ENCODE measurements at places on chromosomes 4 and X. TPM values are rescaled to one million over a fixed set of nuclear protein-coding genes. Genes with fewer than 3 reads are reported as not detected.

Gene ZNF630
- 3.4 TPM for polyA plus RNA-seq

Gene GAB3
- 2.2 TPM for polyA plus RNA-seq

Gene SYTL5
- 2.8 TPM for polyA plus RNA-seq

Gene ATOH1
- polyA plus RNA-seq: not detected

Gene AFM
- 13.2 TPM for polyA plus RNA-seq

Gene DMP1
- 0.15 TPM for polyA plus RNA-seq

Gene MEPE
- polyA plus RNA-seq: not detected

Gene LIAS
- polyA plus RNA-seq: 27.8 TPM

Gene ZNF732
- polyA plus RNA-seq: 2.8 TPM

Gene SLC34A2
- polyA plus RNA-seq: 23.1 TPM

Gene SPACA5
- polyA plus RNA-seq: not detected

Gene NLRP2B
- polyA plus RNA-seq: 0.06 TPM

Gene GJB1
- 0.96 TPM for polyA plus RNA-seq

Gene TMPRSS11F
- not detected for polyA plus RNA-seq

Gene AKAP14
- polyA plus RNA-seq: not detected

Gene MGARP
- 0.53 TPM for polyA plus RNA-seq

Gene TBC1D9
- 62.3 TPM for polyA plus RNA-seq

Gene AP1S2
- 48.9 TPM for polyA plus RNA-seq

Gene LRPAP1
- polyA plus RNA-seq: 113 TPM

Gene MED12
- polyA plus RNA-seq: 59.1 TPM

Gene RS1
- polyA plus RNA-seq: 0.10 TPM
